Hematopoietic multipotent progenitor cell treated with erythropoietin and hydrocortisone succinate and interleukin-3 and kit ligand, for 17 days (in vitro differentiated cells): ENCODE measurements at places on chromosomes 5 and 9.

GRCh38 chr5:168109441-168109840 is 182.0 kb upstream of the WWC1 start:
- DNase-seq = no peak

- DNase-seq = no peak
Measured at GRCh38 chr5:75885849-75886596, 168.8 kb upstream of the POC5 start.

DNA sequence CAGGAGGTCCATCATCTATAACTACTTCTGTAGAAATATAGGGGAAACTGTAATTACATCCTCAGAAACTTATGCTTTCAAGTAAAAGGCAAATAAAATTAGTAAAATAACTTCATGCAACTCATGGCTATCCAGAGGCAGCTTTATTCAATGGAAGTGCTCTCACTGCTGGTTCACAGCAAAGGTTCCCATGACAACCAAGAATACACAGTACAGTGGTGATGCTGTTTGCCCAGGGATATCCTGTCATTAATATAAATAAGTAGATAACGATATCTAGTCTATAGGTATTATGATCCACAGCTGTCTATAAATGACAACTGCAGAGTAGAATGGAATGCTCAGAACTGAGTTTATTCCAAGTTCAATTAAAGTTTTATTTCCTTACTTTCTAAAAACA is 390.3 kb downstream of the PDE4D start:
- DNase-seq = no peak

GRCh38 chr5:131109540-131110255 is 55.4 kb downstream of the HINT1 start:
- DNase-seq = peak; percentile 17

DNA sequence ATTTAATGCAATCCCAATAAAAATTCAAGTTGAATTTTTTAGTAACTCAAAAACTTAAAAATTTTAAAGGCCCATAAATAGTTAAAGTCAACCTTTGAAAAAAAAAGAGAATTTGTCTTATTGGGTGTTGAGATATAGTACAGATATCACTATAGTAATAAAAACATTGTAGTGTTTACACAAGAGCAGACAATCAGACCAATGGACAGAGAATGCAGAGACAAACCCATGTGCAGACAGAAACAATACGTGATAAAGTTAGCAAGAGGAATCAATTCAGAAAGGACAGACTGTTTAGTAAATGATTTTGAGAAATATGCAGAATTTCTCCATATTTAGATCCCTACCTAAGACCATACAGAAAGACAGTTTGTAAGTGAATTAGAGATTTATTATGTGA is 33.9 kb downstream of the GOLGA1 start:
- no peak for DNase-seq

- DNase-seq = no peak
Measured at GRCh38 chr5:444226-444625, 1.2 kb downstream of the EXOC3 start.

DNA sequence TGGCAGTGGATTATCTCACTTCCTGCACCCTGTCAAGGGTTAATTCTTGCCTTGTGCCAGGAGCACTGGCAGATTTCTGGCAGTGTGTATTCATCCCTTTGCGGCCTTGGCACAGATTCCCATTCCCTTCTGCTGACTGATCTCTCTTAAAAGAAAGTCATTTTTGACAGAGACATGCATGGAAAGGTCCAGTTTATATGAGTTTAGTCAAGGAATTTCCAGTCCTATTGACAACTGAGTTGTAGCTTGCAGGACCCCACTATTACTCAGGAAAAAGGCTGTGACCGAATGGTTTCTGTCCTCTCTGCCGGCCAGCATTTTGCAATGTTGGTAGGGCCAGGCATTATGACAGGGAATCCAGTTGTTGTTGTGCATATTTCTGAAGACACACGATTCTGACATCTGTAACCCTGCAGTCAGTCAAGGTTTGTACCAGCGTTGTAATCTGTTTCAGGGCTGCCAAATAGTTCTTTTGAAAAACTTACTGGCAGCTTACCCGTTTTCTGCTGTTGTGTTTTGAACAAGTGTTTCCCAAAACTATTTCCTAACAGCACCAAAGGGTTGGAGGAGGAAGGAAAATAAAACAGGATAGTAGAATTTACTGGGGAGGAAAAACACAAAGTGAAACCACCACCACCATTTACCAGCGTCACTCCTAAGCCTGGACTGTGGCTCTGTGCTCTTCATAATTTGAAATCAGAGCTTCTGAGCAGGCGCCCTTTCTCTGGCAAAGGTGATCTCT is 243.4 kb upstream of the KLF4 start:
- no peak for DNase-seq

- DNase-seq = peak; percentile 20
Measured at GRCh38 chr9:123399803-123400378, 43.9 kb downstream of the CRB2 start.

- DNase-seq = no peak
Measured at GRCh38 chr9:110103257-110103656, 104.7 kb downstream of the C9orf152 start.

- DNase-seq = no peak
Measured at GRCh38 chr5:102271759-102272158, 24.3 kb downstream of the SLCO4C1 start.
